Purkinje cell (primary cell): ENCODE measurements at places on chromosomes 16 and 17. TPM values are rescaled to one million over a fixed set of nuclear protein-coding genes. Genes with fewer than 3 reads are reported as not detected.

HEATR9 gene
- polyA plus RNA-seq, result not detected in 2 replicates

GLIS2 gene
- polyA plus RNA-seq, result 0.08 TPM in 1 of 2 replicates, not detected in the other

MTMR4 gene
- 34.6 and 37.6 TPM in 2 replicates for polyA plus RNA-seq

SLC35G6 gene
- not detected in 2 replicates for polyA plus RNA-seq

TBC1D3C gene
- not detected in 2 replicates for polyA plus RNA-seq

TOM1L1 gene
- 4.2 and 9.2 TPM in 2 replicates for polyA plus RNA-seq

CA5A gene
- polyA plus RNA-seq, result not detected in 2 replicates
